Effector CD8-positive, alpha-beta T cell (primary cell): ENCODE measurements at places on chromosomes 2 and 18.

DNA sequence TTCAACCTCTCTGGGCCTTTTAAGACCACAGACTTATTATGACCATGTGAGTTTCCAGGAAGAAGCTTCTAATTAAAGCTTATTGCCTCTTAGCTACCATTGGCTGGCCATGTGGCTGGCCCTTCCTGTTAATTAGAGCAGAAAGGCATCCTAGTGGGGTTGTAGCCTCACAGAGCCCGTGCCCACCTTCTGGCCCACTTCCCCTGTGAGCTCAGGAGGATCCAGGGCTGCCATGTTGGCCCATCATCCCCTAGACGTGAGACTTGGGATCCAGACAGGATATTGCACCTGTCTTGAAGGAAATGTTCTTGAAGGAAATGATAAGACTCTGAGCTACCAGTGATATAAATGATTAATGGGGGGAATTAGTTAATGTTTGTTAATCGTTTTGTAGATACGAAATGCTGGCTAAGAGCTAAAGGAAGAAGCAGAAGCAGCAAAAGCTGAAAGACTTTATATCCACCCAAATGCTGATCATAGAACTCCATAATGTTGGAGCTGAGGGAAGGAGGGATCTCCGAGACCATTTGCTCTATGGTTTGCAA lies 255.4 kb downstream of the CLIP4 start:
- DNase-seq: no peak

DNA sequence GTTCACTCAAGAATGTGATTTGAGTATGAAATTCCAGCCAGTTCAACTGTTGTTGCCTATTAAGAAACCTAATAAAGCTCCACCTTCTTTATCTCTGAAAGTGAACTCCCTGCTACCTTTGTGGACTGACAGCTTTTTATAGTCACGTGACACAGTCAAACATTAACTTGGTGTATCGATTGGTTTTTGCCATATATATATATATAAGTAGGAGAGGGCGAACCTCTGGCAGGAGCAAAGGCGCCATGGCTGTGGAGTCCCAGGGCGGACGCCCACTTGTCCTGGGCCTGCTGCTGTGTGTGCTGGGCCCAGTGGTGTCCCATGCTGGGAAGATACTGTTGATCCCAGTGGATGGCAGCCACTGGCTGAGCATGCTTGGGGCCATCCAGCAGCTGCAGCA lies at the start of gene UGT1A1:
Gene UGT1A1 (plus strand): TSS at position 228 of the 400 bp plus-strand sequence. CDS start 18 bp downstream, at position 246.
- no peak for DNase-seq

GRCh38 chr2:214995409-214995808 lies 143.0 kb downstream of the ABCA12 start:
- no peak for DNase-seq

- no peak for DNase-seq
Observed at GRCh38 chr2:55013936-55014335, 36.3 kb downstream of the RTN4 start.

GRCh38 chr18:54558609-54559585 lies 32.1 kb upstream of the DYNAP start:
- no peak for DNase-seq

- no peak for DNase-seq
Observed at GRCh38 chr2:183093857-183094657, 15.5 kb downstream of the DUSP19 start.

GRCh38 chr2:2800001-2800400 lies 468.9 kb upstream of the MYT1L start:
- DNase-seq: no peak

GRCh38 chr18:25459814-25460213 lies 107.8 kb upstream of the ZNF521 start:
- no peak for DNase-seq

DNA sequence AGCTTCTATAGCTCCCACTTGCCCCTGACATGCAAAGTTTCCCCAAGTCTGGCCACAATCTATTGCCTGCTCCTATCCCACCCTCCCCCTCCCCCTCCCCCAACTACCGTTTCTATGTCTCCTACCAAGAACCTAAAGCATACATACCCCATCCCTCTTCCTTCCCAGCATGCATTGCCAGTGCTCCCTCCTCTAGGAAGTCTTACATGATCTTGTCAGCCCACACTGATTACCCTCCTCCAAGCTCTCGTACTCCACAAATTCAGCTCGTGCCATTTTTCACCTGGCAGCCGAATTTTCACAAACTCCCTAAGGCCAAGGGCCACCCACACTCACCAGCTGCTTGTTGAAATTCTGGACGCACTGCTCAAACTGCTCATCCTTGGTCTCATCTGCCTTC lies 30.7 kb downstream of the BIN1 start:
- no peak for DNase-seq

- DNase-seq: no peak
Observed at GRCh38 chr18:36350251-36350651, 52.7 kb downstream of the FHOD3 start.

DNA sequence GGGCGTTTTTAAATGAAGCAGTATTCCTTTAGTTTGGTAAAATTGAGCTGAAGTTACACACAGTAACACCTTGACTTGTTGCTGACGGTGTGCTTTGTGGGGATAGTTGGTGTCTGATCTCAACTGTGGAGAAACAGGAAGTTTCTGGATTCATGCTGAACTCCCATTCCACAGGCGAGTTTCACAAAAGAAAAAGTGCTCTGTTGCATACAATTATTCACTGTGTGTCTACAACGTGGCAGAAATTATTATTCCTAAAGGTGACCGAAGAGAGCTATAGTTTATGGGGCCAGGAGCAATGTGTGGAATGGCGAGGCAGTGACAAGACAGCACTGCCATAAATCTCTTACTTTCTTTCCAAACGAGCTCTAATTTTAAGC lies 463 bp upstream of the CABYR start:
- no peak for DNase-seq

DNA sequence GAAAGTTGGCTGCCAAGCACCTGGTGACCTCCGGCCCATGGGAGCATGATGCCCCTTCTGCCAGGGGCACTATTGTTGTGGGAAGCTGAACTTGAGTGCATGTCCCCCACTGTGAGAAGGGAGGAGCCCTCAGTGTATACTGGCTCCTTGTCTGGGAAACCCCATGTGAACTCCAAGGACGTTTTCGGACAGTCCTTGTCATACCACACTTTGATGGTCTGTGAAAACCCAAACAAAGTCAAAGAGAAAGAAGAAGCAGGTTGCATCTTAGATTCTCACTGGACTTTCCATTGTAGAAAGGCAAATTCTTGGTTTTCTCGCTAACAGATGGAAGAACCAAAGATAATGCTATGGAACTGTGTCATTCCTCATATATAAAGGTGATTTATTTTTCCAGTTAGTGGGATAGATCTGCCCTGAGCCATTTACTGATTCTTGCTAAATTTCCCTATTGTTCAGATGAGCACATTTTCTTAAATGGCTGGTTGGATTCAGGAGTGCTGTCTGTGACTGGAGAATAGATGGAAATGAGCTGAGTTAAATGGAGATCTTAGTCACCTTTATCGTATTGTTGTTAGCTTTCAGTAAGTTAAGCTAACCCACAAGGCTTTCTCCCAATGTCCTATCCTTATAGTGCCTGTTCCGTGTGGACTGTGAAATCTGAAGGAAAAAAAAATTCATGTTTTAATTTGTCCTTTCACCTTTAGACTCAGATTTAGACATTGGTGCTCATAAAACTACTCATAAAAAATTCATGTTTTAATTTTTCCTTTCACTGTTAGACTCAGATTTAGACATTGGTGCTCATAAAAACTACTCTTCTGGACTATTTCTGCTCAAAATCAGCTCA lies 166.6 kb downstream of the ACTR3 start:
- no peak for DNase-seq

DNA sequence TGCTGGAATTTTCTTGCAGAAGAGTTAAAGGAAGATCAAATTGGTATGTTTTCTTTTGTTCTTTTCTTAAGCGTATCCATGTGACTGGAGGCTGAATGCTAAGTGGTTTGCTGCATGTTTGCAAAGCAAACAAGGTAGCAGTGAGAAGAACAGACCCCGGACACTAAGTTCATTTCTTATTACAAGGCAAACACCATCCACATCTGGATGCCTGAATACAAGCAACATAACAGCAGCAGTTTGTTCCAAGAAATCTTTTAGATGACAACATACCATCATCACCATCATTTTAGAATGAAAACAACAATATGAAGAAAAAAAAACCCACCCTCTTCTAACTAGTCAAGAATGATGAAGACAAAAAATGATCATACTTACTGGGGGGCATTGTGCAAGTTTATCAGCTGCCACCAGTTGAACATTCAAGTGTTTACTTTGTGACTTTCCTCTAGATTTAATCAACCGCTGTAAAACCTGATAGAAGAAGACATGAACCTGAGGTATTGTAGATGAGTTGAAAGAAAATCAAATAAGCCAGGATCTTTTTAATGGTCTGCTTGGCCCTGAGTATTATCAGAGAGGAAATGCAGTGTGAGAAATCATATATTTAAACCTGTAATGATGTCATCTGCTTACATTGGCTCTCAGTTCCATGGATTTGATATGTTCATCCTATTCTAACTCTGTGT lies 25.0 kb upstream of the ARL5A start:
- DNase-seq: no peak

DNA sequence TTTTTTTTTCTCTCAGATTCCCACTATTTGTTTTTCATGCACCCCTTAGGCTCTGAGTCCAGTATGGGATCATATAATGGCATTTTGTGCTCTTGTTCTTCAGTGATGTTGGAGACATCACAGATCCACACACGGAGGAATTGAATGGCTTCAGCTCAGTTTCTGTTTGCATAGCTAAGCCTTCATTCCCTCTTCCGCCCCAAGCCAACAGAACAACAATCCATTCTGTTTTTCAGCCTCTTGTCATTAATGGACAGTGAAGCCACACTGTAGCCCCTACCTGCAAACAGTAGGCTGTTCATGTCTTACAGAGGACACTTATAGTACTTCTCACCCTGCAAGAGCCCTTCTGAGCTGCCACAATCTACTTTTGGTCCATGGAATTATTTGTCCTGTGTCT lies 64.0 kb upstream of the ZSWIM2 start:
- DNase-seq: no peak

DNA sequence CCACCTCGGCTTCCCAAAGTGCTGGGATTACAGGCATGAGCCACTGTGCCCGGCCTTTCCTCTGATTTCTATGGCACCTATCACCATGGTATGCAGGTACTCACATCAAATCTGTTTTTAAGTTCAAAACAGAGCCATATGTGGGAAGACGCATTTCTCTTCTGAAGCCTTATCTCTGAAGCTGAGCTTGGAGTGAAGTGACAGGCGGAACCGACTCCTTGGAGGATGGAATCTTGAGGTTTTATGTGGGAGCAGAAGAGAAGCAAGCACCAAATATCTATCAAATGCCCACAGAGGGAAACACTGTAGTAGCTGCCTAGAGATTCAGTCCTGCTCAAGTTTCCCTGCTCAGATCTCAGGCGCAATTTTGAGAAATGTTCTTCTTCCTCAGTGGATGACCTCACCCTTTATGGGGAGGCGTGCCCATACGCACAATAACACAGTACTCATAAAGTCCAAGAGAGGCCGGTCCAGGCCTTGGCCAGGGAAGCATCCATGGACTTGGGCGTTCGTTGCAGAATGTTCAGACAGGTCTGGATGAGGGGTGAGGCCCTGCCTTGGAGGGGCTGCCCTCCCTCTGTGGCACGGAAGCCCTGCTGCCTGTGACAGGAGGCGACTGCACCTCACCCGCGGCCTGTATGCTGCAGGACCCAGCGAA lies 67.9 kb downstream of the HNRNPLL start:
- no peak for DNase-seq

DNA sequence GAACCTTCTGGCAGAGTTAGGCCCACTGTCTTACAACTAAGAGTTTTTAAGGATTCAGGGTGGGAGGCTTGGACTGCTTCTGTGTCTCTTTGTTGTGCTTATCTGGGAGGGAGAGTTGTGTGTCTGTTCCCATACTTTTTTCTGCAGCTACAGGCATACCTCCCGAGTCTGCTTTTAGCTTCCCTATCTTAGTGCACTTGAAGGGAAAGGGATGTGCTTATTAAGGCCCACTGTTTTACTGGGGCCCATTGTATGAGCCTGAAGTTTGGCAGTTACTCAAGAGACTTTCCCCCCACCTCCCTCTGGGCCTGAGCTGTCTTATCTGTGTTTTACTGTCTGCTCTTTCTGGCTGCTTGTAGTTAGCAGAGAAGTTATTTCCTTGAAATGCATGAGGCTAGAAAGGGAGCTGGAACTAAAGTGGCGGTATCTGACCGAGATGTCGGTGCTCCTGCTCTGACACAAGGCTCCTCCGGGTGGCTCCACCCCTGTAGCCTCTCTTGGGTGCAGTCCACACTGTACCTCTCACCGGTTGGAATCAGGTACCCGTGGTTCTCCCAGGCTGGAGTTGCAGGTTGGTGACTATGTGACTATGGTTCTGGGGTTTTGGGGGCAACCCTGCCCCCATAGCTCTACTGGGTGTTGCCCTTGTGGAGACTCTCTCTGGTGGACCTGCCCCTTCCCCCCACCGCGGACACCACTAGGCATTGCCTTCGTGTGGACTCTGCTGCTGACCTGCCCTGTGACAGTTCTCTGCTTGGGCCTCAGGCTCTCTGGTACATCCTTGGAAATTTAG lies 12.9 kb downstream of the UBR3 start:
- no peak for DNase-seq

DNA sequence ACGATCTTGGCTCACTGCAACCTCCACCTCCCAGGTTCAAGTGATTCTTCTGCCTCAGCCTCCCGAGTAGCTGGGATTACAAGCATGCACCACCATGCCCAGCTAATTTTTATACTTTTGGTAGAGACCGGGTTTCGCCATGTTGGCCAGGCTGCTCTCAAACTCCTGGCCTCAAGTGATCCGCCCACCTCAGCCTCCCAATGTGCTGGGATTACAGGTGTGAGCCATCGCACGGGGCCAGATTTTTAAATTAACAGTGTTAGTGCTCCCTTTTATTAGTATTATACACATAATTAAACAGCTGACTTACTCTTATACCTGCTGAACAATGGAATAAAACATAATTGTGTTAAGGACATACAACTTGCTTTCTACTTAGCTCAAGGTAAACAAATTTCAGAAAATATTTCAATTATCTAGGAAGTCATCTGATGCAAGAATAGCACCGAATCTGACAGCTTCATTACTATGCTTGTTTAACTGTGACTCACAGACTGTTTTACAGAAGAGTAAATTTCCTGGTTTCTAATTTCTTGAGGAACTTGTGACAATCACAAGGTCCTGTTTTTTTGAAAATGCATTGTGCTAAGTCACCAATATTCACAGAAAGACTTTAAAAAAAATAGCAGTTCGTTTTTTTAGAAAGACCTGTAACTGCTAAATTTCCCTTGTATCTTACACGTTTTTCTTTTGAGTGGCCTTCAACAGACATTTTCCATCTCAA lies 51.2 kb downstream of the SPIRE1 start:
- no peak for DNase-seq

- DNase-seq: no peak
Observed at GRCh38 chr2:142100970-142101369, 29.8 kb downstream of the LRP1B start.

GRCh38 chr18:44556296-44556695 lies 124.4 kb upstream of the SETBP1 start:
- DNase-seq: no peak
